Osteocyte (in vitro differentiated cells): ENCODE measurements at places on chromosomes 11 and 22.

GRCh38 chr11:11505190-11505589 is 116.6 kb downstream of the GALNT18 start:
- peaks cover 24% of the 10 kb centered on the region for H3K4me1 ChIP-seq
- DNase-seq = no peak
- H3K4me3 ChIP-seq = no peak overlapping the region
- no peaks in the 10 kb centered on the region for H3K27me3 ChIP-seq
- no peak overlapping the region for H3K27ac ChIP-seq

DNA sequence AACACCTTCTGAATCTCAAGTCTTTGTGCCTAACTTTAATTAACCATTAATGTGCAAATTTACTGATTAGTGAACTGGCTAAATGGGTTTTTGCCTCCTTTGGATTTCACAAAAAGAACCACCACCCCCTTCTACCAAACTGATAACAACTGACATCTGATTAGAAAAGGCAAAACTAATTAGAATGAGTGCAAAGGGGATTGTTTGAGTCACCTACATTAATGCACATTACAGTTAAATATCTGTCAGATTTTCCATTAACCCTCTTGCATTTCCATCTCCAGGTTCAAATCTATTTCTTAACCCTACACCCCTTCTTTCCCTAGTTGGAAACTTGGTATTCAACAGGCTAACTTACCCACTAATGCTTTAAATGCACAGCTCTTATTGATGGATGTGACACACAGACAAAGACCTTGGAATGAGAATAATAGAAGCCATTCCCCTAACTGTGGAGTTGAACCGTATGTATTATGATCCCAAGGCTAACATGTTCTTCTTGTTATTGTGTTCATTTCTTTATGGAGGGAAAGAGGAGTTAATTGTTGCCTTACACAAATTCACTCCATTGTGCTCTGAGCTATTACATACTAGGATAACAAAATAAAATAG is 161.5 kb upstream of the MTMR2 start:
- no peak overlapping the region for H3K4me3 ChIP-seq
- DNase-seq = no peak
- no peaks in the 10 kb centered on the region for H3K27me3 ChIP-seq
- H3K27ac ChIP-seq = no peak overlapping the region
- H3K36me3 ChIP-seq = peaks cover 3% of the 10 kb centered on the region

DNA sequence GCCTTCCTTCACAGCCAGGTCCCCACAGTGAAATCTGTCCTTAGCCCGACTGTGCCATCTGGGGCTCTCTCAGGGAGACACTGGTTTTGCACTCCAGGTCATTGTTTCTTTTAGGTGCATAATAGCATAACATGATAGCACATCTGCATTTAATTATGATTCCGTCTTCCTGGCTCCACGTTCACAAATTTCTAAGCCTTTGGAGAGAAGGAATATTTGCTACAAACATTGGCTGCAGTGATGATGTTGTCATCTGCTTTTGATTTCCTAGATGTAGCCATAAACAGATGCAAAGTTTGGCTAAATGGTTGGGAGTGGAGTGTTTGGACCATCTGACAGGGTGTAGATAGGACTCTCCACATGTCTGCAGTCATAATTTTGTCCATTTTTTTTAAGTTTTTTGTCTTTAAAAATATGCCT is 12.0 kb upstream of the CAT start:
- no peak overlapping the region for H3K4me3 ChIP-seq
- no peak overlapping the region for H3K27ac ChIP-seq
- peaks cover 9% of the 10 kb centered on the region for H3K27me3 ChIP-seq
- peaks cover 11% of the 10 kb centered on the region for H3K4me1 ChIP-seq
- no peaks in the 10 kb centered on the region for H3K36me3 ChIP-seq

DNA sequence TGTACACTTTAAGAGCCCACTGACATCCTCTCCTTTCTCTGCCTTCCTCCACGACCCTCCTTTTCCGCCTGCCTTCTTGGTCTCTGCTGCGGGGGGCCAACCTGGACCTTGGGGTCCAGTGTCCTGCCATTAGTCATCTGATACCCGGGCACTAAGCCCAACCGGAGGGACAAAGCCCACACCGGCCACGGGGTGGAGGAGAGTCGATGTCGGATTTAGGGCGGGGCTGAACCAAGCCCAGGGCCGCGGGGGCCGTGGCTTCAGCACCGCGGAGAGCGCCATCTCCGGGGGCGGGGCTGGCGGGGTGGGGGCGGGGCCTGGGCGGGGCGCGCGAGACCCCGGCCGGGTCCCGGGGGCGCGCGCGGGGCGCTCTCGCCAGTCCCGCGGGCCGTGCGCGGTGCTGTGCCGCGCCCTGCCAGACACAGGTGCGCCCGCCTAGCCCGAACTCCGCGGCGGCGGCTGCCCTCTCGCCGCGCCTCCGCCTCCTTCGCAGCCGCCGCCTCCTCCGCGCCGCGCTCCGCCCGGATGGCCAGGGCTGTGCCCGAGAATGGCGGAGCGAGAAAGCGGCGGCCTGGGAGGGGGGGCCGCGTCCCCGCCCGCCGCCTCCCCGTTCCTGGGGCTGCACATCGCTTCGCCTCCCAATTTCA is at the start of gene MAPK8IP1:
Gene MAPK8IP1 (plus strand): TSS at position 378 of the 647 bp plus-strand sequence. CDS start 170 bp downstream, at position 548.
- peaks cover 5% of the 10 kb centered on the region for H3K27me3 ChIP-seq
- H3K36me3 ChIP-seq = peaks cover 11% of the 10 kb centered on the region
- DNase-seq = no peak
- H3K4me3 ChIP-seq = peak within 1 kb of the TSS; percentile 71
- H3K4me1 ChIP-seq = peaks cover 3% of the 10 kb centered on the region

GRCh38 chr22:27311698-27312550 is 489.6 kb downstream of the MN1 start:
- H3K4me1 ChIP-seq = peaks cover 36% of the 10 kb centered on the region
- no peak for DNase-seq
- no peaks in the 10 kb centered on the region for H3K36me3 ChIP-seq
- no peak overlapping the region for H3K4me3 ChIP-seq
- H3K27me3 ChIP-seq = no peaks in the 10 kb centered on the region
- no peak overlapping the region for H3K27ac ChIP-seq

DNA sequence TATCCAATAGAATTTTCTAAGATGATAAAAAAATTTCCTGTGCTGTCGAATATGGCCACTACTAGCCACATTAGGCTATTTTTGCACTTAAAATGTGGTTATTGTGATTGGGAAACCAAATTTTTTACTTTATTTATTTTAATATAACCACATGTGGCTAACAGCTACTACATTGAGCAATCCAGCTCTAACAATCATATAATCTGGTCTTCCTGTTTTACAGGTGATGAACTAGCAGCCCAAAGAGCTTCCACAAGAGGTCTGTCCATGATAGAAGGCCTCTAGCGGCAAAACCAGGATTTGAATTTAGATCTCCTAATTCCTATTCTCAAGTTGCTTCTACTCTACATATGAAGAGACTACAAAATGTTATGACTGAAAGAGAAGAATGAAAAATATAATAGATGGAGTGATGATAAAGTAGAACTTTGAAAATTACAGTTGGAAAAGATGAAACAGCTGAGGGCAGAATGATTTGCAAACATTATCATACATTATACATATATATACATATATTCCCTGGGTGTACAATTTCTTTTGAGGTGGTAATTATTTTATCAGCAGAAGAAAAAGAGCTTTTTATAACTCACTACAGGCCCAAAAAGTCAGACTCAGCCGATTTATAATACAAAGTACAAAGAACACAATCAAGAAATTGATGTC is 363.5 kb upstream of the PITPNB start:
- peak overlapping the region; percentile 36 for H3K27ac ChIP-seq
- no peaks in the 10 kb centered on the region for H3K27me3 ChIP-seq
- no peak for DNase-seq
- no peak overlapping the region for H3K4me3 ChIP-seq
- H3K36me3 ChIP-seq = peaks cover 2% of the 10 kb centered on the region

- no peak for DNase-seq
- no peak overlapping the region for H3K4me3 ChIP-seq
- no peak overlapping the region for H3K27ac ChIP-seq
These were observed 58.7 kb upstream of the TNRC6B start for GRCh38 chr22:40118979-40119378.

DNA sequence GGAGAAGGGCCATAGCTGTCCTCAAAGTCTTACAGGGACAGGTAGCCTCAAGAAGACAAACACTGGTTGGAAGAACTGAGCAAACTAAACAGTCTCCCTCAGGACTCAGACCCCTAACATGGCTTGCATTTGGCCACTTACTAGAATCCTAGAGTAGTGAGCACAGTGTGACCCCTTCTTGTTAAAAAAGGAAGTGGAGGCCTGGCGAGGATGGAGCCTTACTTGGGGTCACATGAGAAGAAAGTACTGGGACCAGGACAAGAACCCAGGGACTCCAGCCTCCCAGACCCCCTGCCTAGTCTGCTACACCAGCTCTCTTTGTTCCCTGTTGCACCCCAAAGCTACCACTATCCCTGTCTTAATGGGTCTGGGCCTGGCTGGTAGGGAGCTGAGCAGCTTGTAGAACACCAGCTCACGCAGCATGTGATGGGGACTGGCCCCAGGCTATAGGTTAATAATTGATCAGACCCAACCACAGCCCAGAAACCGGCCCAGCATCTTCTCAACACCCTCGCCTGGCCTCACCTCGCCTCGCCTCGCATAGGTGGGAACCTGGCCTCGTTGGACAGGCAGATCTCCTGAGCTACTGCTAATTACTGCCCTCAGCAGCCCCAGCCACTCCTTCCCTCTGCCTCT is 17.6 kb downstream of the DGAT2 start:
- no peaks in the 10 kb centered on the region for H3K4me1 ChIP-seq
- H3K27ac ChIP-seq = no peak overlapping the region
- DNase-seq = no peak
- H3K36me3 ChIP-seq = no peaks in the 10 kb centered on the region
- no peaks in the 10 kb centered on the region for H3K27me3 ChIP-seq
- H3K4me3 ChIP-seq = no peak overlapping the region

GRCh38 chr22:36084717-36085116 is 56.1 kb upstream of the RBFOX2 start:
- DNase-seq = no peak
- H3K4me1 ChIP-seq = peaks cover 13% of the 10 kb centered on the region
- H3K4me3 ChIP-seq = no peak overlapping the region
- no peak overlapping the region for H3K27ac ChIP-seq
- H3K36me3 ChIP-seq = no peaks in the 10 kb centered on the region

GRCh38 chr11:104594228-104594958 is 303.9 kb downstream of the CASP12 start:
- no peak overlapping the region for H3K27ac ChIP-seq
- peaks cover 4% of the 10 kb centered on the region for H3K4me1 ChIP-seq
- no peak overlapping the region for H3K4me3 ChIP-seq
- no peaks in the 10 kb centered on the region for H3K36me3 ChIP-seq
- DNase-seq = no peak
- H3K27me3 ChIP-seq = no peaks in the 10 kb centered on the region

- no peak for DNase-seq
- no peaks in the 10 kb centered on the region for H3K27me3 ChIP-seq
- H3K4me1 ChIP-seq = no peaks in the 10 kb centered on the region
- no peak overlapping the region for H3K4me3 ChIP-seq
These were observed 1432.6 kb upstream of the TENM4 start for GRCh38 chr11:80873310-80873999.

GRCh38 chr11:26028393-26028911 is 303.5 kb upstream of the ANO3 start:
- no peak overlapping the region for H3K27ac ChIP-seq
- no peaks in the 10 kb centered on the region for H3K27me3 ChIP-seq
- DNase-seq = no peak
- H3K4me3 ChIP-seq = no peak overlapping the region
- no peaks in the 10 kb centered on the region for H3K36me3 ChIP-seq
- peaks cover under 1% of the 10 kb centered on the region for H3K4me1 ChIP-seq

DNA sequence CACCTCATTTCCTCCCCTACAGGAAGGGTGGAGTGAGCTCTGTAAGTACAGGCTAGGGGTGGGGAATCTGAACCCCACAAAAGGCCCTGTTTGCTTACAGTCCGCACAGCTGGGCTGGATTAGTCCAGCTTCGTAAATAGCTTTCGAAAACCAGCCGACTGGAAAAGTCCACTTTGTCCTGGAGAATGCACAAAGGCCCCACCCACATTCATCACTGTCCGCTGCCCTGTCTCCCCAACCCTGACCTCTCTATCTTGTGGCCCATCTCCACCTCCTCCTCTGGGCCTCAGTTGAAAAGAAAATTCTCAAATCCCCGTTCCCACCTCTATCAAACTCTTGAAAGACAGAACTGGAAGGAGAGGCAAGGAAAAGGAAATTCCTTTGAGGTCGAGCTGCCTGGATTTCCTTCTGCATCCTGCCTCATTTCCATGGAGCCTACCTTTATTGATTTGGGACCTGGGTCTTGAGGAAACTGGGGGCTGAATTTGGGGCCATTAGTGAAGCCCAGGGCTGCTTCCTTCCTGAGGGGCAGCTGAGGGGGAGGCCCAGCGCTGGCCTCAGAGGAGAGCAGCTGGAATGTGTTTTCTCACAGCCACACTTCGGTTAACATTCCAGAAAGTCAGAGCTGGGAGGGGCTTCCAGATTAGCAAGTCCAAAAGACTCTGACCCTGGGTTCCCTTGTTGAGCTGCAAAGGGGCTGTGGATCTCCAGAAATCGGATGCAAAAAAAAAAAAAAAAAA is 147.6 kb downstream of the FBXO7 start:
- DNase-seq = no peak
- no peak overlapping the region for H3K4me3 ChIP-seq
- no peaks in the 10 kb centered on the region for H3K27me3 ChIP-seq

DNA sequence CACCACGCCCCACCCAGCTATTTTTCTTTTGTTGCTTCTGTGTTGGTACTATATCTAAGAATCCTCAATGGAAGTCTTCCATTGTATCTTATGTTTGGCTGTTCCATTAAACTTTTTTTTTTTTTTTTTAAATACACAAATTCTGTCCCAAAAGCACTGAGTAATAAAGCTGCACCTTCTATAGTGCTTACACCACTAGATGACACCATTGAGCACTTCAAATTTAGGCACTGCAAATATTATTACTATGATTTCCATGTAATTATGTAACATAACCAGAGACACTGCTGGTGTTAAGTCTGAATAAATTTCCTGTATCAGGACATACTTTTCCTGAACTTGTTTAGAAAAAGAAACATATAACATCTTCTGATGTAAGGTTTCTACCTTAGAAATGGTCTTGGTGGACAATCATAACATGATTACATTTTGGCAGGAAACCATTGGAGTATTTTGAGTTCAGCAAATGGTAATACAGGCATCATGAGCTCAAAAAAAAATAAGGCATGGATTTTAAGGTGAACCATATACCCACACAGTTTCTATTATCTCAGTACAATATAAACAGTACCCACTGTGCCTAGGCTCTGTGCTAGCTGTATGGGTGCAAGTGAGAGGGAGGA is 110.5 kb downstream of the ATG16L2 start:
- H3K4me3 ChIP-seq = no peak overlapping the region
- H3K4me1 ChIP-seq = peaks cover 5% of the 10 kb centered on the region
- H3K27ac ChIP-seq = no peak overlapping the region
- H3K27me3 ChIP-seq = no peaks in the 10 kb centered on the region
- H3K36me3 ChIP-seq = peaks cover 7% of the 10 kb centered on the region

DNA sequence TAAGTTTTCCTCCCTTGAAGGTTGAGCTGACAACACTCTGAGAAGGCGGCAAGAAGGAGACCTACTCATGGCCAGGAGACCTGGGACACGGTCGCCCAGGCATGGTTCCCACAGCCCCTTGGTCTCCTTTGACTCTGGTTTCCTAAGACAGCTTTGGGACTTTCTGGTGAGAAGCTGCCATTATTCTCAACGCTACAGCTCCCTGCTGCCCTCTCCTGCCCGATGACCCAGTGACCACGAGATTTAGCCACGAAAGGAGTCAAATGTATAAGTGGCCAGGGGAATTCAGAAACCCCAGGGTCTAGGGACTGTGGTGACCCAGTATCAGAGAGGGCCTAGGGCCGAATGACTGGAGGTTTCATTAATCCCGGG is 699 bp upstream of the SDF2L1 start:
- peak overlapping the region; percentile 86 for H3K4me3 ChIP-seq
- H3K4me1 ChIP-seq = peaks cover 16% of the 10 kb centered on the region
- DNase-seq = no peak
- H3K27me3 ChIP-seq = no peaks in the 10 kb centered on the region
- H3K36me3 ChIP-seq = peaks cover 2% of the 10 kb centered on the region
